Epithelial cell of proximal tubule (primary cell): ENCODE measurements at places on chromosomes 16 and 17. TPM values are rescaled to one million over a fixed set of nuclear protein-coding genes. Genes with fewer than 3 reads are reported as not detected.

DNA sequence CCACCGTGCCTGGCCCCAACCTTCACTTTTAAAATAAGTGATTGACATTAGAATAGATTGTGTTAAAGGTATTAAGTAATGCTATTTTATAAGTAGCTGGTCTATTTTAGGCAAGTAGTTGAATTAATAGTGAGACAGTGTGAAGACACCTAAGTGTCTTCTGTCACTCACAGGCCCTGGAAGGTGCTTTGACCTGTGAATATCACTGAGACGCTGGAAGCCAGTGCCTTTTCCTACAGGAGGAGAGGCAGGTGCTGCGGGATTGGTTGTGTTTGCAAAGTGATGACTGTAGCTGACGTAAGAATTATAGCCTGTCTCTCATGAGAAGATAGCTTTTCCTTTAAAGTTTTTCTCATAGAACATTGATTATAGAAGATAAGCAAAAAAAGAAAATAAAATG lies 45.0 kb downstream of the RAB11FIP3 start:
- DNase-seq, result no peak

Gene SULT1A2
- total RNA-seq, result 0.17 TPM in 1 of 2 replicates, not detected in the other

DNA sequence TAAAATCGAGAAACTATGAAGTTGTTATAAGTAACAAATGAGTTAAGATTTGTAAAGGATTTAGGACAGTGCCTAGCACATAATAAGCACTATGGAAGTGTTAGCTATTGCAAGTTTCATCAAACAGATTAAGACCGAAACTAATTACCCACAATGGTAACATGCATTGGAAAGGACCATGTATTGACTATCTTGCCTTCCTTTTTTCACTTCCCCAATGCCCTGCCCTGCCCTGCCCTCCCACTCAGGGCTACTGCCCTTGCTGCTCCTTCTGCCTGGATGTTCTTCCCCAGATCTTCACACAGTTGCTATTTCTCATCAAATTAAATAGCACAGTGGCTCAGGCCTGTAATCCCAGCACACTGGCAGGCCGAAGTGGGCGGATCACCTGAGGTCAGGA lies 202.1 kb upstream of the PSMD7 start:
- no peak for DNase-seq

Gene TNRC6C
- 2.8 and 5.3 TPM in 2 replicates for total RNA-seq

GRCh38 chr16:1579214-1579613 lies 32.7 kb downstream of the IFT140 start:
- no peak for DNase-seq

Gene CCL16
- total RNA-seq, result not detected in 2 replicates

DNA sequence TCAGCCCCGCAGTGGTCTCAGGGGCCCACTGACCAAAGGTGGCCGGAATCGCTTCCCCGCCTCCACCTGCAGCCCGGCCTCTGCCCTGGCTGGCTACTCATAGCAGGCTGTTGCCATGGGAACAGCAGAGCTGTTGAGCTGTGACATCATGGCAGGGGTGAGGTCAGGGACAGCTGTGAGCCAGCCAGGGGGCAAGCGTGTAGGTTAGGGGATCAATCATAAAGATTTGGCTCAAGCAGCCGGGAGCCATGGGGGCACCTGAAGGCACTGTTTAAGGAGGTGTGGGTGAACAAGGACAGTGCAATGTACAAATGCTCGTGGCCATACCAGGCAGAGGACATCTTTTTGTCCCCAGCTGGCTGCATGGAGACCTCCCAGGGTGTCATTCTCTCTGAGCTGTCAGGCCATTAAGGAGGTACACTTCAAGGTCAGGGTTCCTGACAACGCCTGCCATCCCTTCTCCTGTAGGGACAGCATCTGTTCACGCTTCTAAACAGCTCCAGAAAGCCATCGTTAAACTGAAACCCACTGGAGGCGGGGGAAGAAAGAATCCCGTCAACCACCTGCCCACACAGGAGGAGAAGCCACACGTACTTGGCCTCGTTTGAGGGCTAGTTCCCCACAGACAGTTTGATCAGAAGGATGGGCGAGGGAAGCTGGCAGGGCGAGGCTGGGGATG lies at the start of gene CEP295NL:
CEP295NL (minus strand) TSS at position 101 of the 679 bp plus-strand sequence. CDS start 1,373 bp downstream, outside the sequence.
- no peak for DNase-seq

DNA sequence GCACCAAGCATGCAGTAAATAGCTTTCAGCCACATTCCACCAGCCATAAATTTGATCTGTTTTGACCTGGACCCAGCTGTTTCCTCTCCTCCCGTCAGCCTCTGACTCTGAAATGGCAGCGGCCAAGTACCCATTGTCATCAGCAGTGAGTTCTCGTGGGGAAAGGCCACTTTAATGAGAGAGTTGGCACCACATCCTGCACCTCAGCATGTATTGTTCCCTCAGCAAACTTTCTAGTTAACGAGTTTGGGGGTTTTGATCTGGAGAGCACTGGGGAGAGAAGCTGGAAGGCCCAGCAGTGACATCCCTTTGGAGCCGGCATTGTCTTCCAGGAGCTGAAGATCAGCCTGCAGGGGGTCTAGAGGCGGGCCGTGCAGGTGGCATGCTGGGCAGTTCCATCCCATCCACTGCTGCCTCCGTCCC lies 84.9 kb downstream of the RPA1 start:
- no peak for DNase-seq

DNA sequence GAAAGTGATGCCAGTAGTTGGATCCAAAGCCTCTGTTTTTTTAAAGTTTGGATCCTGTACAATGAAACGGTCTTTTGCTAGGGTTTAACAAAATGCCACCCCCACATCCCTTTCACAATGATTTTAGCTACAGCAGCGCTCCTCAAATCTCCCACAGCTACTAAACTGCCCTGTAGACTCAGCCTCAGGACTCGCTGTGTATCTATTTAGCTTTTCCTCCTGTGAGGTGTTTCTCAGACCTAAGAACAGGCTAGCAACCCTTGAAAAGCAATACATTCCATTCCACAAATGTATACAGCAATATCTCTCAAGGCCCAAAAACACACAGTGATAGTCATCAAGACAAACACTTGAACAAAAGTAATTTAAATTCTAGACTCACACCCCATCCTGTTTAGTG lies 206.4 kb downstream of the ZFHX3 start:
- DNase-seq, result no peak
